ENCODE measurements at places on chromosomes 13 and 19. TPM values are rescaled to one million over a fixed set of nuclear protein-coding genes. Genes with fewer than 3 reads are reported as not detected.

Gene ACP7
- total RNA-seq = not detected

DNA sequence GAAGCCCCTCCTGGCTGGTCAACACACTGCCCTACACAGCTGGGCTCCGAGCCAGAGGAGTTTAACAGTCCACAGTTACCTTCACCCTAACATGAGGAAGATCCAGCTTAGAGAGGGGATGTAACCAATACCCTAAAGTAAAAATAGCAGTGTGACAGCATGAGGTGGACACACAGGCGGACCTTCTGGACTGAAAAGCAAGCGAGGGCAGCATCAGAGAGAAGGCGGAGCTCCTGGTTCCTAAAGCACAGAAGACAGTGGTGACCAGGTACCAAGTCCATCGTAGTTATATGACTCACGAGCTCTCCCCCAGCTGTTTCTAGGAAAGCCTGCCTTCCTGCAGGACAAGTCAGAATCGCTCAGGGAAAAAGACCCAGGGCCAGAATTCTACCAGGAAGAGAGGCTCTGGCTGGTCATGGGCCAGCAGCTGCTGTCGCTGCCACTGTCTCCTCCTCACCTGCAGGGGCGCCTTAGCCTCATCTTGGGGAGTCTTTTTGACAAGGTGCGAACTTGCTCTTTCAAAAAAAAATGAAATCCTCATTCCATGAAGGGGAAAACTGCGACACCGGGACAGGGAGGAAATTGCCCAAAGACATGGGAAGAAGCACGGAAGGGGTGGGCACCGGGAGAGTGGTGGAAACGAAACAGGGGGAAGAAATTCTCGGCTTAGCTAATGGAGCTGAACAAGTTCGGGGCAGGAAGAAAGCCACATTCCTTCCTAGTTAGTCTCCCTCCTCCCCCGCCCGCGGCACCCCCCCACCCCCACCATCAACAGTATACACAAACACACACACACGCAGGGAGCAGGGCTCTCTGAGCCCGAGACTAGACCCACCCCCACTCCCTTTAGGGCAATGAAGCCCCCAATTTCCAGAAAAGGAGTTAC is 1.7 kb downstream of the ELL start:
- H3K27ac ChIP-seq = peak overlapping the region; percentile 98
- H3K4me1 ChIP-seq = peaks cover 24% of the 10 kb centered on the region
- DNase-seq = peak; percentile 94
- H3K36me3 ChIP-seq = no peaks in the 10 kb centered on the region

Gene ZNF442
- total RNA-seq = 3.5 TPM

Gene PNMA8B
- total RNA-seq = 1.2 TPM

- H3K4me3 ChIP-seq = no peak overlapping the region
- H3K27ac ChIP-seq = no peak overlapping the region
- no peaks in the 10 kb centered on the region for H3K36me3 ChIP-seq
- no peaks in the 10 kb centered on the region for H3K4me1 ChIP-seq
These were observed 24.2 kb upstream of the SLC35E1 start for GRCh38 chr19:16596399-16596798.

DNA sequence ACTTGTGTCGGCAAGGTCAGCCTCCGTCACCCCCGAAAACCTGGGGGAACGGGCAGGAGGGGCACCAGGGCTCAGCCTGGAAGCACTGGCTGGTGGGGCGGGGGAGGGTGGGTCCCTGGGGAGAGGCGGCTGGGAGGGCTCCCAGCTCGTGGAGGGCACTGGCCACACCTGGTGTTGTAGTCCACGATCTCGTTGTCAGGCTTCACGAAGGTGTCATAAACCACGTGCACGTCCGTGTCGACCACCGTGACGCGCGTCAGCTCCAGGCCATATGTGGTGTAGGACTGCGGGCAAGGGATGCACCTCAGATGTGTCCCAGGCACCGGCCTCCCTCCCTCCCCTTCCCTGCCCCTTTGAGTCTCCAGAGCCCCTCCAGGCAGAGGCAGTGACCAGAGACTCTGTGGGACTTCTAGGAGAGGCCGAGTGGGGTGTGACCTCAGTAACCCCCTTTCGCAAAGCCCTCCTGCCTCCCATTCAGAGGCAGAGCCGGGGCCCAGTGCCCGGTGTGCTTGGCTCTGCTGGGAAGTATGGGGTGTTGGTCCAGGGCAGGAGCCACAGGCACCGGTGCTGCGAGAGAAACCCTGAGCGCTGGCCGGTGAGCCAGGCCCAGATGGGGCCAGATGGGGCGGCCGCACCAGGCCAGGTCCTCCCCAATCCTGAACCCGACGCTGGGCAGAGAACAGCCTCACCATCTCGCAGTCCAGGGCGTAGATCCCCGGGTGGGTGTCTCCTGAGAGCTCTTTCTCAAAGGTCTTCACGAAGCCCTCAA is 4.6 kb upstream of the ATP8B3 start:
- H3K4me3 ChIP-seq = no peak overlapping the region
- H3K27ac ChIP-seq = no peak overlapping the region
- no peak for DNase-seq
- peaks cover 9% of the 10 kb centered on the region for H3K4me1 ChIP-seq
- no peaks in the 10 kb centered on the region for H3K27me3 ChIP-seq
- peaks cover 28% of the 10 kb centered on the region for H3K36me3 ChIP-seq
